Neural progenitor cell (in vitro differentiated cells): ENCODE measurements at places on chromosomes 12 and 14.
A peak's percentile ranks its signal among the peaks of the same experiment; 100 is the strongest.

DNA sequence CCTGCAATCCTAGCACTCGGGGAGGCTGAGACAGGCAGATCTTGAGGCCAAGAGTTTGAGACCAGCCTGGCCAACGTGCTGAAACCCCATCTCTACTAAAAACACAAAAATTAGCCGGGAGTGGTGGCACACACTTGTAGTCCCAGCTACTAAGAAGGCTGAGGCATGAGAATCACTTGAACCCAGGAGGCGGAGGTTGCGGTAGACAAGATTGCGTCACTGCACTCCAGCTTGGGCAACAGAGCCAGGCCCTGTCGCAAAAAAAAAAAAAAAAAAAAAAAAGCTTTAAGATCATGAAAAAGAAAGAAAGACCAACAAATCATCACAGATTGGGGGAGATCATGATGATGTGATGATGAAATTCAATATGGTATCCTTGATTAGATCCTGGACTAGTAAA is 30.6 kb downstream of the WDR89 start:
- DNase-seq = no peak

GRCh38 chr12:26090836-26091510 is 33.9 kb downstream of the BHLHE41 start:
- no peak for DNase-seq

GRCh38 chr14:77124345-77125280 is 17.0 kb downstream of the ZDHHC22 start:
- peak; percentile 82 for DNase-seq

GRCh38 chr12:71645268-71645667 is 18.4 kb downstream of the ZFC3H1 start:
- no peak for DNase-seq

GRCh38 chr12:45762185-45763110 is 32.9 kb downstream of the ARID2 start:
- DNase-seq = no peak

DNA sequence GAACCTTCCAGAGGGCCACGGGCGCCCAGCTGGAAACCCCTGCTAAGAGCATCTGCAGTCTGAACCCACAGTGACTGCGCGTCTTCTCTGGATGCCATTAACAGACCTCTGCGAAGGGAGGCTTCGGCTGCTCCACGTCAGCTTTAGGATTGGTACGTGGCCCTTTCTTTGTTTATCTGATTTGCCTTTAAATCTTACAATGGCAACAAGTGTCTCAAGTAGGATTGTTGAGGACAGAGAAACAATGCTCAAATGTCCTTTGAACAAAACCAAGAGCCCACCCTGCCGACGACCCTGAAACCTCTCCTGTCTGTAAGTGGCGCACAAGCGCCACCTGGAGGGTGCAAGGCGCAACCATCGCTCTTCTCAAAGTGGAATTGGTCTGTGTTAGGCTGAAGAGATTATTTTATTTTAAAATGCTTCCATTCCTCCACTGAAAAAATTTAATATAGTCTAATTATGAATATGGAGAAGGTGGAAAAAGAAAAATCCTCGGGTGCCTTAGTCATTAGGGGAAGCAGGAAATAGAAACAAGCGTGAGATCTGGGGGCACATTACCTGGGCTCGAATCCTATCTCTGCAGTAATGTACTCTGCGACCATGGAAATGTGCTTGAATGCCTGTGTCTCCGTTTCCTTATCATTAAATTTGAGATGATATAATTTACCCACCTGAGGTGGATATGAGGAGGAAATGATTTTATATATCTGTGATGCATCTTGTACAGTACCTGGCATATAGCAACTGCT is 82.6 kb upstream of the PTPRB start:
- DNase-seq = peak; percentile 80

- DNase-seq = no peak
Observed at GRCh38 chr14:22583994-22584393, 5.0 kb downstream of the DAD1 start.

GRCh38 chr14:102280376-102280962 is 24.5 kb downstream of the MOK start:
- DNase-seq = no peak

DNA sequence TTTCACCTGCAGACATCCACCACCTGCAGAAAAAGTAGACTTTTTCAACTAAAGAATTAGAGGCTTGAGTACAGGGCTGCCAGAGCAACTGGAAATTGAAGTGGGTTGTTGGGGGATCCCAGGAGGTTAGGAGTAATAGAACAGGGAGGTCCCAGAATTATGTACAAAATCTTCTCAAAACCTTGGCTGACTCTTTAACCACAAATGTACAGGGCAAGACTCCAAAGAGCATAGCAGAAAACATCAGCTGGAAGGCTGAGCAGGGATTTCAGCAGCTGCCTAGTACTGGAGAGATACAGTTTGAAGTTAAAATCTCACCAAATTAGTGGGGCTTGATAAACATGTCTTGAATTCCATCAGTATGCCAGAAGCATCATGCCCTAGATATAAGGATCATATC is 191.6 kb downstream of the CRADD start:
- no peak for DNase-seq

DNA sequence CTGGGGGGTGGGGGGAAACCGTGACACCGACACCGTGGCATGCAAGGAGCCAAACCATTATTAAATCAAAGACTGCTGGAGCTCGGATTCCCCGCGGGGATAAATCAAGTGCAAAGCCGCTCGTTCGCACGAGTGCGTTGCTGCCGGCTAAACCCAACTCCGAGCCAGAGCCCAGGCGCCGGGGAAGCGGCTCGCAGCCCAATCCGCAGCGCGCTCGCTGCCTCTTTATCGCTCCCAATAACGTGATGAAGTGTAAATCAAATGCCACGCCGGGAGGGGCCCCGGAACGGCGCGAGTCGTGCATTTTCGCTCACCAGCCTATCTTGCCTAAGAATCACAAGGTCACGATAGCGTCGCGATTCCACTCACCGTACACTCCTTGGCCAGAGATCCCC is 1.3 kb downstream of the MDGA2 start:
- DNase-seq = peak; percentile 58

DNA sequence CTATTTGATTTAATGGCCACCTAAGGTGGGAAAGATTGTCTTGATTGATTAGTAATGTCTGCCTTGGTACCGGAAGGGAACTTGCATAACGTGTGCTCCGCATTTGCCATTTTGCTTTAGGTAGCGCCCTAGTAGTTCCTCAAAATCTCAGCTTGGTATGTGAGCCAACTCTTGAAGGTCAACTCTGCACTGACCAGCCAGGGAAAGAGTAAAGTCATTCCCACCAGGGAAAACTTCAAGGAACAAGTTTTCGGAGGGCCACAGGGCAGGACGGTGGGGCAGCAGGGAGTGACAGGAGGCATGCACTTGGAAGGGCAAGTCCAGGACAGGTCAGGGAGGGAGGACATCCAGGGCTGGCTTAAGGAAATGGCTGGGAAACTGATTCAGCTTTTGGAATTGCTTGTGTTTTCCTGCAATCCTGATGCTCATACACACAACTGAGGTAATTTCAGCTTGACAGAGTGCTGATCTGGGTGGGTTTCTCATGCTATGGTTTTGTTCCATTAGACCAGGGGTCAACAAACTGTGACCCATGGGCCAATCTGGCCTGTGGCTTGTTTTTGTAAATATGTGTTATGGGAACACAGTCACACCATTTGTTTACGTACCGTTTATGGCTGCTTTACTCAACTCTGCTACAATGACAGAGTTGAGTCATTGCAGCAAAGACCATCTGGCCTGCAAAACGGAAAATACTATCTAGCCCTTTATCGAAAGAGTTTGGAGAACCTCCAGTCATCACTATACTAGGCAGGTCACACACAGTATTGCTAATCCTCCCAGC is 184.5 kb downstream of the RBM19 start:
- DNase-seq = no peak

DNA sequence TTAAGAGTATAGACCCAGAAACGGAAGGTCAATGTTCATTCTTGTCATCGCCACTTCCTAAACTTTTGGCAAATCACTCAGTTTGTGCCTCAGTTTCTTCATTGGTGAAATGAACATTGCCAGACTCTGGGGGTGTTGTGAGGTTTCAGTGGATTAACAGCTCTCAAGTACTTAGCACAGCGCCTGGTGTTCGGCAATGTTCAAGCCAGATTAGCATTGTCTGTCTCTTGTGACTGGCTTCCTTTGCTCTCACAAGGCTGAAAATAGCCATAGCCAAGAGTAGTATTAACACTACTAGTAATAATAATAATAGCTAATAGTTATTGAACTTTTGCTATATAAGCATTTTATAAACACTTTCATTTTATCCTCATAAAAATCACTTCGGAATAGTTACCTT is 71.9 kb downstream of the C12orf75 start:
- DNase-seq = no peak

GRCh38 chr12:75998292-75999063 is 33.1 kb downstream of the PHLDA1 start:
- DNase-seq = no peak

DNA sequence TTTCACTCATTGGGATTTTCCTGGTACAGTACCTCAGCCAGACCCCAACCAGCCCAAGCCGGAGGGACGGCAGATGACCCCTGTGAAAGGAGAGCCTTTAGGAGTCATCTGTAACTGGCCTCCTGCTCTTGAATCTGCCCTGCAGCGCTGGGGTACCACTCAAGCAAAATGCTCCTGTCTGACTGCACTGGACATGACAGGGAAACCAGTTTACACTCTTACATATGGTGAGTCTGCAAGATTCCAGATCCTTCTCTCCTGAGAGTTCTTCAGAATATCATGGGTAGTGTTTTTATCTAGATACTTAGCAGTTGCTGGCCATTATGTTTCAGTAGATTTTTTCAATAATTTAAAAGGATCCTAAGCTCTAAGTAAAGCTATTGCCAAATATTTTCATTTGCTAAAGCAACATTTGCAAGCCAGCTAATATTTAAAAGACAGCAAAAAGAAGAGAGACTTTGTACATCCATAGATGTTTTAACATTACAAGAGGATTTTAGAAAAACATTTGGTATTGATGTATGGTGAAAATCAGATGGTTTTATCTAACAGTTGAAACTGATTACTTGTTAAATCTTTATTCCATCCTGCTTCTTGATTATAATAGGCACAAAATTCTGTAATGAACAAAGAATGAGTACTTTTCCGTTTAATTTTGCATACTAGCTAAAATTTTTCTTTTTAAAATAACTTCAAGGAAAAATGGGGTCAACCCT is 85.1 kb upstream of the ATF1 start:
- DNase-seq = no peak

DNA sequence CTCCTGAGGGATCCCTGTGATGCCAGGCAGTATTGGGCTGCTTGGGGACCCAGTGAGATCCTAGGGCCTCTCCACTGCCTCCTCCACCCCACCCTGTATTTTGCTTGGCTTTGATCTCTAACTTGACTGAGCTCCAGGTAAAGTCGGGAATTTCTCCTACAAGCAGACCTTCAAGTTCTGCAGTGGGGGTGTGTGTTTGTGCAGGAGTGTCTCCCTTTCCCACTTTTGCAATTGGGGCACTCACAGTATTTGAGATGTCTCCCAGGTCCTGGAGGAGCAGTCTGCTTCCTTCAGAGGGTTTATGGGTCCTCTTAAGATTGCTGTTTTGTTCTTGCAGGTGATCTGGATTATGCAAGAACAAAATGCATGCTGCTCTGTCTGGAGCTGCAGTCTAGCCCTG is 68.9 kb downstream of the ALG10B start:
- no peak for DNase-seq

DNA sequence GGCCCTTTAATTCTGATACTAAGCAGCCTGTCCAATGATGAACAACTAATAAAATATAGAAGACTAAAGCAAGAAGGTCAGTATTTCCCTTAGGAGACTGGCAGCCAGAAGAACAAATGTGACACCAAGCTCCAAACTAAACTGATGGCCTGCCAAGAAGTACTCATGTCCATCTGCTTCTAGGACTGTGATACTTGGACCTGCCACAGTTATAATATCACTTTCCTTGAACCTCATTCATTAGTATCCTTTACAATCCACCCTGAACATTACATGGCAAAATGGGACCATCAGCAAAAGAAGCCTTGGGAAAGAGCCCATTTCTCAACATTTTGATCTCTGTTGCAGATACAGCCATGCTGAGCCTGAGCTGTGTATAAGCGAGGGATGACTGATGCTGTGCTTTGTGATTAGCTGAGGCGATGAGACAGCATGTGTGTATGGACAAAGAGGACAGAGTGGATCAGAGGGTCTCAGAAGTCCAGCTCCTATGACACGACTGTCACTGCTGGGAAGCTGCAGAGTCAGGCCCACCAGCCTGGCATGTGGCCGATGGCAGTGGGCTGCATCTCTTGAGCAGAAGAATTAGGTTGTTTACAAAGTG is 73.9 kb downstream of the TGFB3 start:
- no peak for DNase-seq

- no peak for DNase-seq
Observed at GRCh38 chr12:116091579-116091978, 185.9 kb downstream of the MED13L start.
